ENCODE measurements at places on chromosomes 4 and X.

- no peak for DNase-seq
Measured at GRCh38 chr4:169202145-169202699, 68.5 kb downstream of the SH3RF1 start.

DNA sequence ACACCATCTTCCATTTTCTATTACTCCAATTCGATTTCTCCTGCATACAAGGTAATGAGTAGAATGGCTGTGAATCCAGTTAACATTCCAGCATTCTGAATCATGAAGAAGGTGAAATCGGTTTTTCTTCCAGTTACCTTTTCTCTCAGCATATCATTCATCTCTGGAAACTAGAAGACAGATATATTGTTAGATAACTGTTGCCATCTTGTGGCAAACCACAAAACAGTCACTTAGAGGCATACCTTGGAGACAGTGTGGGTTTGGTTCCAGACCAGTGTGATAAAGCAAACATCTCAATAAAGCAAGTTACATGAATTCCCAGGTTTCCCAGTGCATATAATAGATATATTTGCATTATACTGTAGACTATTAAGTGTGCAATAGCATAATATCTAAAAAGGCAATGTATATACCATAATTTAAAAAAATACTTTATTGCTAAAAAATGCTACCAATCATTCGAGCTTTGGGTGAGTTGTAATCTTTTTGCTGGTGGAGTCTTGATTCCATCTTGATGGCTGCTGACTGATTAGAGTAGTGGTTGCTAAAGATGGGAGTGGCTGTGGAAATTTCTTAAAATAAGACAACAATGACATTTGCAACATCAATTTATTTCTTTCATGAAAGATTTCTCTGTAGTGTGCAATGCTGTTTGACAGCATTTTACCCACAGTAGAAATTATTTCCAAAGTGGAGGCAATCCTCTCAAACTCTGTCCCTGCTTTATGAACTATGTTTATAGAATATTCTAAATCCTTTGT, 82.1 kb downstream of the SLC39A8 start:
- peak; percentile 72 for DNase-seq

- DNase-seq: peak; percentile 29
Measured at GRCh38 chr4:101279377-101279871, 67.9 kb downstream of the PPP3CA start.

GRCh38 chr4:184695178-184695896, 38.6 kb downstream of the CENPU start:
- DNase-seq: no peak

DNA sequence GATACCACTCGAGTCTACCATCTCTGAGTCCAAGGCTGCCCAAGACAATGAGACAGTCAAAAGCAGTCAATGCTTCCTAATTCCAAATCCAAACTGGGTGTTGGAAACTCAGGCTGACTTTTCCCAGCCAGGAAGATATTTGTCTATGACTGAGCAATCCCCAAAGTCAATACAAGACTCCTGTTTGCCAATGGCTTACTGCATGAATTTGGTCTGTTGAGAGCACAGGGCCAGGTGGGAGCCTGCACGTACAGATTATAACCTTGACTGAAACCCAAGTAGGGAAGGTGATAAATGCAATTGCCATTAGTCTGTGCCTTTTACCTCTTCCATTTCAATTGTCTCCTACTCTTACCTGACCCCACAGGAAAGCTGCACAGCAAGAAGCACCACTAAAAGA, 72.6 kb upstream of the PPARGC1A start:
- DNase-seq: no peak

DNA sequence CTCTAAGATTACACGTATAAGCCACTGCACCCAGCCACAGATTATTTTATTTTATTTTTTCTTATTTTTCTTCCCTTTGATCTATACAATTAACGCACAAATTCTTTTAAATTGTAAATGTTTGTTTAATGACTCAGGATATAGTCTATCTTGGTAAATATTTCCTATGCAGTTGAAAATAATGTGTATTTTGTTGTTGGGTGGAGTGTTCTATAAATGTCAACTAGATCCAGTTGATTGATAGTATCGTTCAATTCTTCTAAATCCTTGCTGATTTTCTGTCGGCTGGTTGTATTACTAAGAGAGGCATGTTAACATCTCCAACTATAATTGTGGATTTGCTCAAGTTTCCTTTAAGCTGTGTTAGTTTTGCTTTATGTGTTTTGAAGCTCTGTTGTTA, 92.0 kb downstream of the TRAPPC11 start:
- DNase-seq: no peak

DNA sequence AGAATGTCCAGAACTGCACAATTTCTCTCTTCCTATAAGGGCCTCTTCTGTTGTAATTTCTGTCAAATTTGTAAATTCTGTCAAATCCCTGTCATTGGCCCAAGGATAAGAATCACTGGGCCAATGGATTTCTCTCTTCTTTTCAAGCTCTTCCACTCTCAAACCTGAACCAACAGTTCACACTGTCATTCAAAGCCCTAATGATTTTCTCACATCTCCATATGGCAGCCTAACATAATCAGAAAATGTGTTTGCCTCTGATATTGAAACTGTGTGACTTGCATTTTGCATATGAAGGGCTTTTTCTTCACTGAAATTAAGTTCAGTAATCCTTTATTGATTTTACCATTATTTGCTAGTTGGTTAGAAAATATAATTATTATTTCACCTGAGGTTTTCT, 1349.1 kb downstream of the FSTL5 start:
- no peak for DNase-seq

Measured in NCI-H446 treated with DMSO at 0.1 percent for 48 hours (cell line).